SK-N-SH treated with all-trans-retinoic acid at 6 μM for 48 hours (cell line): ENCODE measurements at places on chromosomes 6 and 20.

DNA sequence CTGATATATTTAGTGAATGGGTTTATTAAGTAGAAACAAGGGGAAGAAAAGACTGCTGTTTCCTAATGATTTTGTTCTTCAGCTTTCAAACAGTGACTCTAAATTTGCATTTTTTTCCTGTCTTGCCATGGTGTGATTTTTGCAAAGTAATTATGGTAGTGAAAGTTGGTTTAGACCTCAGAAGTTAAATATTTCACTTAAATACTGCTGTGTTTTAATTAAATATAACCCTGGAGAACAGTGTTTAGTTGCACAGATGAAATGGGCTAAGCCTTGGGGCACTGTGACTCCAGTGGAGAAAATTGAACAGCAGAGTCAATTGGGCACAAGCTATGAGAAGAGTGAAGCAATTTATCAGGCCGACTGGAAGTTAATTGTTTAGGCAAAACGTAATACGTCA is 111.1 kb upstream of the MCHR2 start:
- ATAC-seq = no peak

- peak; percentile 88 for ATAC-seq
Measured at GRCh38 chr6:113137426-113137825, 719.7 kb upstream of the MARCKS start.

DNA sequence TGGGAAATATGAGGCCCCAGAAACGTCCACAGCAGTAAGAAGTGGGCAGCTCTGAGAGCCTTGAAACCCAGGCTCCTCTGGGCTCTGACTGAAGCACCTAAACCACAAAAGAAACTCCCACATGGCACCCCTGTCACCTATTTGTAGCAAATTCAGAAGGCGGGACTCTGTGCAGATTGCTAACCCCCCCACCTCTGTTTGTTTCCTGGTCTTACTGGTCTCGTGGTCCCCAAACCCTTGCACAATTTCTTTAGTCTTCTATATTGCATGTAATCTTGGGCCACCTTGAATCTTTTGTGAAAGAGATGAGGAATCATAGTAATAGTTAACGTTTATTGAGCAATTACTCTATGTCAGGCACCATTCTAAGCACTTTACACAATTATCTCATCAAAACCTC is 154.3 kb downstream of the PREX1 start:
- no peak for ATAC-seq

DNA sequence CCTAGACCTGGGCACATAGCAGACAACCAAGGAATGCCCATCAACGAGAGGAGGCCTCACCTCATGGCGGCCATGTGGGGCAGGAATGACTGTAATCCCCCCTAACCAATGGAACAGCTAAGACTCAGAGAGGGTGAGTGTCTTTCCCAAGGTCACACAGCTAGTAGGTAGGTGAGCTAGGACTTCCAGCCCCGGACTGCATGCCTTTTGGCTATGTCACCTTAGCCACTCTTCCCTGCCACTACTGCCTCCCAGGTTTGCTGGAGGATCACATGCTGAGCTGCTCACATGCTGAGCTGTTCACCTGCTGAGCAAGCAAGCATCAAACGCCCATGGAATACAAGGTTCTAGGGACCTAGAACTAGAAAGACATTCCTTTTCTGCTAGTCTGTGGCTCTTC is 188.5 kb upstream of the PMEPA1 start:
- ATAC-seq = no peak

DNA sequence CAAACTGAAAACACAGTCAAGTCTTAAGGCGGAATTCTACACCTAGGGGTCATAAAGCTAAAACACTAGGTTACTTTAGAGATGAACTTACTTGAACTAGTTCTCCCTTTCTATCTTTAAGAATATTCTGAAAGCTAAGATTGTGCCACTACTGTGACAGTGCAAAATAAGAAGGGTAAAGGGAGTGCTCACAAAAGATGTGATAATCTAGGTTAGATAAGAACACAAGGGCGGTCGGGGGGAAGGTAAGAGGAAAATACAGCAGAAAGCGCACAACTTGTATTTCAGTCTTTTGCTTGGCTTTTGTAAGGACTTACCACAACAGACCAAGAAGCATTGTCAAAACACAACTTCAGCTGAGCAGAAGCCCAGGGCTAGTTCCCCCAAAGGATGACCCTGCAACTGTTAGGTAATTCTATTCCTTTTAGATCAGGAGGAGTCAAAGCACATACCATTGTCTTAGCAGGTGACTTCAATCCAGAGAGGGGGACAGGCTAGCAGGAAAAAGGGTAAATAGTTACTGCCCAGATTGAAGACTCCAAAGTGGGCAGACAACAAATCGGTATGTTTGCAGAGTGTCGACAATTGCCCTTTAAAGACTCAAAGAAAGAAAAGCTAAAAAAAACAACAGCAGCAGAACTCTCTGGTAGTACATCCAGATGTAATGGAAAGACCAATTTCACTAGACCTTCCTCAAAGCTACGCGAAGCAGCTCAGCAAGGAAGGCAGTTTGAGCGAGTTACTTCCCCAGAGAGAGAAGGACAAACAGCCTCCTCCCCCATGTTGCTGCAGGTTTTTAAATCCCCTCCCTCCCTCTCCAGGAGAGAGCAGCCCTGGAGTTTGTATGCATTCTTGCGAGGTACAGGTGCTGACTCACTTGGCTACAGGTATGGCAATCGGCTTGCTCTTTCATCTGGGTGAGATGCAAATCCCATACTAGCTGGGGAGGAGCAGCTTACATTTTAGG is 59.0 kb downstream of the RIPOR2 start:
- ATAC-seq = no peak
